Right renal pelvis (tissue), 4 donors: ENCODE measurements at places on chromosomes 1 and 21.

DNA sequence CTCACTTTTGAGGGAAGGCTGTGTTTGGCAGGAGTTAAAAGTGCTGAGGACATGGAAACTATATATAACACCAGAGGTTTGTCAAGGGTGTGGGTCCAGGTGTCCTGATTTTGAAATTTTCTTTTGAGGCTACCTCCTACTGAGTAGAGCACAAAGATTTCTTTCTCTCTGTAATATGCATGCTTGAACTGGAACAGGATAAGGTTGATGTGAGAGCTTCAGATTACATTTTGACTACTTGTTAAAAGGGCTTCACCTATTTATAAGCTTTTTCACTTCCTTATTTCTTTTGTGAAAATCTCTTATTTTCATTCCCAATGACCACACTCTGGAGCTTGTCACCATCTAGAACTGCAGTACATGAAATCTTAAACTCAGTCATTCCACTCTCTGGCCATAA lies 59.8 kb upstream of the PLA2G4A start:
- DNase-seq = no peak

DNA sequence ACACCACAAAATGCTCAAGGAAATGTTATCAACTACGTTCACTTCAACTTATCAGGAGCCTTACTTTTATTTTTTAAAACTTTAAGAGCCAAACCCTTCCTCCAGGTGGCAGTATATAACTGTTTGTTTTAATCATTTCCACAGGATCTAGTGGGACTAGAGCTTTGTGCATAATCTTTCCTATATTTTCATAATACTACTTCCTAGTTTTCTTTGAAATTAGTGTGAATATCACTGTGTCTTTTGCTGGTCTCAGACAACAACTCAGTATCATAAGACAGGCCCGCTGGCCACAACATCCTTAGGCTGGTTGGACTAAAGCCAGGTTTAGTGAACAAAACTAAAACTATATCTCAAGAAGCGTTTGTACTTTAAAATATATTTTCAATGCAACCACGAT lies 145.5 kb downstream of the TIAM1 start:
- DNase-seq = no peak

GRCh38 chr1:223861904-223862303 lies 16.2 kb upstream of the TP53BP2 start:
- no peak for DNase-seq

GRCh38 chr1:16405441-16405840 lies 31.8 kb downstream of the SPATA21 start:
- no peak for DNase-seq

- DNase-seq = no peak
Observed at GRCh38 chr1:25458541-25459298, 28.0 kb downstream of the MACO1 start.
